ENCODE measurements at places on chromosomes 1 and 21.

DNA sequence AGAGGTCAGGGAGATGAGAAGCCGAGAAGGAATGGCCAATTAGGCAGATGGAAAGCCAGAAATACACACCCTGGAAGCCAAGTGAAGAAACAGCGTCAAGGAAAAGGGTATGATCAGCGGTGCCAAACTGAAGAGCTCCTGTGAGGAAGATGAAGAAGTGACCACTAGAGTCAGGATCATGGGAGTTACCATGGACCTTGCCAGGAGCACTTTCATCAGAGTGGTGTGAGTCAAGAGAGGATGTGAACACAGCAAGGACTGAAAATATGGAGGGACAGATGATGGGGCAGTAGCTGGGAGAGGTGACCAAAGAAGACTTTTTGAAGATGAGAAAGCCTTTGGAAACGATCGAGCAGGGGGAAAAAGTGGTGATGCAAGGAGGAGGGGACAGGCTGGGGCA, 50.4 kb downstream of the CD34 start:
- DNase-seq, result no peak

GRCh38 chr1:109248444-109248796, 919 bp upstream of the CELSR2 start:
- no peak for DNase-seq

DNA sequence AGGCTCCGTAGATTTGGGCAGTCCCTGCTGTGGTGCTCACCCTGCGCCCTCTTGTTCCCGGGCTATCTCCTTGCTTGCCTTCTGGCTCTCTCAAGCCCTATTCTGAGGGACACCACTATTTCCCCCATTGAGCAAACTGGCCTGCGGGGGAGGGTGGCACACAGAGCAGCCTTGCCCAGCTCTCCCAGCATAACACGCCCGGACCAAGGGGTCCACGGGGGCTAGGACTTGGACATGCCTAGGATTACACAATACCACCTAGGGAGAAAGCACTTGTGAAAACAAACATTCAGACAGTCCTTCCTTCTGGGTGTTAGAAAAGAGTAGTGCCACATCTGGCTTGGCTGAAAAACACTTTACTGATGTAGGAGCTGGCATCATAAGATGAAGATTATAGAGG, 7.4 kb downstream of the TADA1 start:
- DNase-seq, result no peak

- no peak for DNase-seq
These were observed 195.9 kb downstream of the CYYR1 start for GRCh38 chr21:26377111-26377694.

GRCh38 chr1:221284028-221284427, 404.8 kb downstream of the HLX start:
- DNase-seq, result peak; percentile 54

GRCh38 chr1:32411261-32411660, 17.0 kb upstream of the BSDC1 start:
- DNase-seq, result no peak

DNA sequence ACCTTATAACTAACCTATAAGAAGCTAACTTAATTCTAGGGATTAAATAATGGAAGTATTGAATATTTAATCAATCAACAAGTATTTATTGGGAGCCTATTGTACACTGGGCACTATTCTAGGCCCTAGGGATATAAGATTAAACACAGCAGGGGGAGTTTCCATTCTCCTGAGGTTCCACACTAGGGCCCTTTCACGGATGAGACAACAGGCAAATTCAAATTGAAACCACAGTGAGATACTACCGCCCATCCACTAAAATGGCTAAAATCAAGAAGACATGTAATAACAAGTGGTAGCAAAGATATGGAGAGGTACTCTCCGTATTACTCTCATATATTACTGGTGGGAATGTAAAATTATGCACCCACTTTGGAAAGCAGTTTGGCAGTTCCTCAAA, 674.4 kb downstream of the KIF26B start:
- no peak for DNase-seq

GRCh38 chr1:8629241-8630091, 188.0 kb downstream of the RERE start:
- DNase-seq, result peak; percentile 50

- DNase-seq, result no peak
These were observed 710 bp downstream of the KLHL20 start for GRCh38 chr1:173715538-173715844.

DNA sequence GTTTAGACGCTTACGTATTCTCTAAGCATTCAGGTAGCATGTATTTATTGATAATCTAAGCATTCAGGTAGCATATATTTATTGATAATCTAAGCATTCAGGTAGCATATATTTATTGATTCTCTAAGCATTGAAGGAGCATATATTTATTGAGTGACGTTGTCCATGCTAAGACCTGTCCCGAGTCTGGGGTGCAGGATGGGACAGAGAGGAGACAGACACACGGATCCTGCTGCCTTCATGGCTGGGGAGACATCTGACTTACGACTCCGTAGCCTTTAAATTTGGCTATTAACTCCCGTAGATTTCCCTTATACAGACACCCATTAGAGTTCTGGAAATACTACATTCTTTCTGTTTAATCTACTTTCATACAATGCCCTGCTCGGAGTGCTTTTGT, 982 bp downstream of the SCCPDH start:
- DNase-seq, result no peak

DNA sequence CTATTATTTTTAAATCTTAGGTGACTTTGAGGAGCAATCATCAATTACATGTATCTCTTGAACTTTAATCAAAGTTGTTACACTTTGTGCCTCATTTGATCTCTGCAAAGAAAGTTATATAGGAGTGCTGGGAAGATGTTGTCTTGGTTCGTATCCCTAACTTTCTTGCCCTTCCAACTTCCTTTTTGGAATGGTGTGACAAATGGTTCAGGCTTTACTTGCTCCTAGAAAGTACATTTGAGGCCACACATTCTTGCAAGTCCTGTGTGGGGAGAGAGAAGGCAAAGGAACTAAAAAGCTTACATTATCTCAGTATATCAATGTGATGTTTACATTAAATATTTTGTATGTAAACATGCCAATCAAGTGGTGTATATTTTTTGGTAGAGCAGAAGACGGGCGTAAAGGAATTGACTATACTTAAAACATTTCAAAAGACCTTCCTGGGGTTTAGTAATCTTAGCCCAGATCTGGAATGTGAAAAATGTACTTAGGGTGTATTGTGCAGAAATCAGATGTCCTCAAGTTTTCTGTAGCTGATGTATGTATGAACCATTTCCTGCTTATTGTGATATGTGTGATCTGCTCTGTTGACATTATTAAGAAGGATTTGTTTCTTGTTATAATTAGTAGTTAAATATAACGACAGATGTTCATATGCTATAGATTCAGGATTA, 59.2 kb downstream of the USP25 start:
- DNase-seq, result no peak

- DNase-seq, result no peak
These were observed 859 bp upstream of the MAGI3 start for GRCh38 chr1:113389359-113389952.

Data from hippocampal formation (tissue), 2 donors.